Immature natural killer cell (primary cell): ENCODE measurements at places on chromosomes 12 and 14. TPM values are rescaled to one million over a fixed set of nuclear protein-coding genes. Genes with fewer than 3 reads are reported as not detected.

The RPL10L gene
- not detected for polyA plus RNA-seq

The C14orf132 gene
- polyA plus RNA-seq: not detected

The PSMA6 gene
- polyA plus RNA-seq: 402 TPM

The RNASE7 gene
- polyA plus RNA-seq: not detected

The ANGEL1 gene
- 17.8 TPM for polyA plus RNA-seq

The TMEM117 gene
- polyA plus RNA-seq: 4.0 TPM

The TAS2R20 gene
- polyA plus RNA-seq: not detected

The VRTN gene
- not detected for polyA plus RNA-seq

The OR9K2 gene
- not detected for polyA plus RNA-seq

The NAA30 gene
- 11.1 TPM for polyA plus RNA-seq

The FAM90A1 gene
- 0.09 TPM for polyA plus RNA-seq

The RSRC2 gene
- 50.7 TPM for polyA plus RNA-seq

The STAB2 gene
- polyA plus RNA-seq: not detected

The SMARCD1 gene
- polyA plus RNA-seq: 22.4 TPM
